ENCODE measurements at places on chromosomes 5 and 9.

- DNase-seq = no peak
Measured at GRCh38 chr9:38294220-38294960, 98.1 kb upstream of the ALDH1B1 start.

DNA sequence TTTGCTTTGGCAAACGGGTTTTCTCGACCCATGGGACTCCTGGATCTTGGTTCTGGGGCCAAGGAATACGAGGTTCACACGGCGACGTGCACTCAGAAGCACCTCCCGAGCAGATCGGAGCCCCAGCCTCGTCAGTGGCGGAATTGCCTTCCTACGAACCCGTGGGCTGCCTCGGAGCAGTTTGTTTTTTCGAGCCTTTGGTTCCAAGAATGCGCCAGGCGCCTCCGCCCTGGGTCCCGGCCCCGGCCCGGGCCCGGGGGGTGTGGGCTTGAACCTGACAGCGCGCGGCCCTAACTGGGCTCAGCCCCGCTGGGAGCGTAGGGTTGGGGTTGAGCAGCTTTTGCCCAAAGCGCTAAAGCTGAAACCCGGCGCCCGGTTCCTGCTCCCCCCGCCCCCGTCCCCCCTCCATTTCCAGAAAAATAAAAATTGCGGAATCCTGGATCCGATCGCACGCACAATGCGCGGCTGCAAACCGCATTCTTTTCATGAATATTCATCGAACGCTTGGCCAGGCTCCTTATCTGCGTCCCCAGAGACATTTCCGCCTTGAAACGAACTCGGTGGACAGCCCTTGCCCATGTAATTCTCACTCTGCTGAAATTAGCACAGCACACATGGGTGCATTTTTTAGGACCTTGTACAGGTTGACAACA lies 1.0 kb downstream of the BASP1 start:
- DNase-seq = peak; percentile 60

GRCh38 chr5:1919209-1919566 lies 36.5 kb upstream of the IRX4 start:
- DNase-seq = no peak

- no peak for DNase-seq
Measured at GRCh38 chr9:33709269-33709668, 86.1 kb upstream of the PRSS3 start.

- no peak for DNase-seq
Measured at GRCh38 chr5:139808481-139809330, 13.1 kb downstream of the PSD2 start.

GRCh38 chr5:135027266-135027696 lies 6.7 kb downstream of the PITX1 start:
- no peak for DNase-seq

GRCh38 chr5:116409591-116410296 lies 164.9 kb downstream of the SEMA6A start:
- no peak for DNase-seq

DNA sequence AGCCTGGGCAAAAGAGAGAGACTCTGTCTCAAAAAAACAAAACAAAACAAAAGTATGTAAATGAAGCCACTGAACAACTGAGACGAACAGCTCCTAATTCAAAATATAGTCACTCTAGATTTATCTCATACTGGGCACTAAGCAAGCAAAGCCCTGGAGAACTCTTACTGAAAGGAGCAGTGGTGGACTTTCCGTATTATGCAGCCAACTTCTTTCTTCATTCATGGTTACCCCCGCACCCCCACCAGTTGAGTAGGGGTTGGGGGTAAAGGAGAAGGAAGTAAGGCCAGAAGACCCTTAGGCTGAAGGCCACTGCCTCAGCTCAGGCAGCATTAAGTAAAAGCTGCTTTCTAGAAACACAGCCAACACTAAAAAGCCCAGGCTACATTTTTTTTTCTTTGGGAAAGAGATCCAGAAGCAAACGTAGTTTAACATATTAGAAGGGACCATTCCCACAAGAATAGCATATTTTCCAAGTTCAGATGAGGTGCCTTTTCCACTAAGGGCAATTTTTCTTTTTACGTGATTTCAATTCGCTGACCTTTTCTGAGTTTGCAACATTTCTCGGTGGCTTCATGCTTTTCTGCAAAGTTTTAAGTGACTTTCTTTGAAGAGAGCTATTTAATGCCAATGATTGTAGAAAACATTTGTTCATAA lies 55.3 kb downstream of the MAPKAP1 start:
- no peak for DNase-seq

- no peak for DNase-seq
Measured at GRCh38 chr5:127994087-127994660, 89.4 kb upstream of the SLC12A2 start.

- no peak for DNase-seq
Measured at GRCh38 chr5:14659821-14660607, 4.5 kb upstream of the OTULIN start.

- DNase-seq = no peak
Measured at GRCh38 chr9:97039514-97039860, 545 bp upstream of the CTSV start.

GRCh38 chr5:18967637-18968036 lies 1020.4 kb downstream of the CDH18 start:
- DNase-seq = no peak

- DNase-seq = no peak
Measured at GRCh38 chr9:120783602-120784047, 9.6 kb downstream of the FBXW2 start.

- DNase-seq = no peak
Measured at GRCh38 chr9:136348691-136349090, 14.9 kb downstream of the DNLZ start.

- no peak for DNase-seq
Measured at GRCh38 chr9:93813221-93814076, 141.7 kb downstream of the BARX1 start.

GRCh38 chr5:133455676-133456075 lies 156.7 kb downstream of the FSTL4 start:
- no peak for DNase-seq

DNA sequence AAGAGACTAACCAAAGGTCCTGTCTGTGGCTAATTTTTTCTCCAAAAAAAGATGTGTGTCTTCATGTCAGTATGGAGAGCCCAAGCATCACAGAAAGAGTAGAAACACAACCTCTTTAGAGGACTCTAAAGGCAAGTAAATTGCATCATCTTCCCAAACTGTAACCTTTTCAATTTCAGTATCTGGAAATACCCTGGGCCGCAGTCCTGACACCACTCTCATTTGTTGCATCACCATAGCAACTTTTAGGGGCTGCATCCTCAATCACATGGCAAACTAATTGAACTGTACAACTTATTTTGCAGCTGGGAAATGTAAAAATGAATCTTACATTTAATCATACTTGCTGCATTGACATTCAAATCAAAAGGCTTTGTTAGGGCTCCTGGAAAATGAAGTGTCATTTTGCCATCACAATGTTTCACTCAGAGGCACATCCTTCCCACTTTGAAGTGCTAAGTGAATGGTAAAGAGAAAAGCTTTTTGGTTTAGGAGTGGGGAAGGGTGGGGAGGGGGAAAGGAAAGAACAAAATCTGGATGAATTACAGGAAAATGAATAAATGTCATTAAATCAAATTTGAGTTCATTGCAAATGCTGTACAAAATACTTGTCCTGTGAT lies 60.6 kb upstream of the GRIA1 start:
- no peak for DNase-seq
